ENCODE measurements at places on chromosomes 5 and 9. TPM values are rescaled to one million over a fixed set of nuclear protein-coding genes. Genes with fewer than 3 reads are reported as not detected.

GRCh38 chr9:128631636-128632035 is 25.0 kb downstream of the DYNC2I2 start:
- H3K4me3 ChIP-seq = no peak overlapping the region
- H3K4me1 ChIP-seq = peaks cover 52% of the 10 kb centered on the region
- H3K36me3 ChIP-seq = peaks cover 81% of the 10 kb centered on the region
- H3K27me3 ChIP-seq = no peaks in the 10 kb centered on the region

GRCh38 chr5:150593593-150593992 is 46.9 kb upstream of the SYNPO start:
- H3K27me3 ChIP-seq = no peaks in the 10 kb centered on the region
- no peak for DNase-seq
- no peak overlapping the region for H3K4me3 ChIP-seq
- no peaks in the 10 kb centered on the region for H3K36me3 ChIP-seq
- H3K4me1 ChIP-seq = peaks cover 62% of the 10 kb centered on the region
- H3K27ac ChIP-seq = peak overlapping the region; percentile 28

GRCh38 chr5:50856401-50857119 is 190.1 kb downstream of the PARP8 start:
- H3K36me3 ChIP-seq = no peaks in the 10 kb centered on the region
- no peaks in the 10 kb centered on the region for H3K27me3 ChIP-seq
- H3K27ac ChIP-seq = no peak overlapping the region
- no peak for DNase-seq
- H3K4me3 ChIP-seq = no peak overlapping the region
- no peaks in the 10 kb centered on the region for H3K4me1 ChIP-seq

DNA sequence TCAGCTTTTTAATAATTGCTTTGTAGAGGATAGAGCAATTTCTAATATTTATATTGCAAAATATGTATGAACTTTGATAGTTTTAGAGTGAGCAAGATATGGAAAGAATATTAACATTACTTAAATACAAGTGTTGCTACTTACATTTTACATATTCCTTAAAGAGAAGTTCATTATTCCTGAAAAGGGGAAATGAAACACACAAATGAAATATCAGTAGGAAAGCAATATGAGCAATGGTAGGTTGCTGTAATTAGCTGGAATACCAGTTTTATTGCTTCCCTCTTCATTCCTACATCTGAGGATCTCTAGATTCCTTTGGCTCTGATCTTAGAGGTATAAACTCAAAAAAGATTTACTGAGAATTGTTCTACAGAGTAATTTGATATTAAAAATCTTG is 414.1 kb downstream of the FAM170A start:
- no peak overlapping the region for H3K27ac ChIP-seq
- no peak for DNase-seq
- no peaks in the 10 kb centered on the region for H3K4me1 ChIP-seq
- no peak overlapping the region for H3K4me3 ChIP-seq

- H3K36me3 ChIP-seq = no peaks in the 10 kb centered on the region
- peaks cover 9% of the 10 kb centered on the region for H3K4me1 ChIP-seq
- no peak for DNase-seq
- H3K27ac ChIP-seq = no peak overlapping the region
- H3K4me3 ChIP-seq = no peak overlapping the region
Observed at GRCh38 chr5:10709409-10709808, 51.6 kb downstream of the DAP start.

GRCh38 chr9:87007711-87008366 is 60.5 kb upstream of the GAS1 start:
- no peaks in the 10 kb centered on the region for H3K27me3 ChIP-seq
- H3K4me3 ChIP-seq = no peak overlapping the region
- H3K36me3 ChIP-seq = no peaks in the 10 kb centered on the region
- H3K4me1 ChIP-seq = peaks cover 15% of the 10 kb centered on the region
- no peak for DNase-seq
- H3K27ac ChIP-seq = no peak overlapping the region

- no peak for DNase-seq
- no peak overlapping the region for H3K27ac ChIP-seq
- peaks cover 86% of the 10 kb centered on the region for H3K36me3 ChIP-seq
Observed at GRCh38 chr5:6603643-6604042, 29.2 kb downstream of the NSUN2 start.

DNA sequence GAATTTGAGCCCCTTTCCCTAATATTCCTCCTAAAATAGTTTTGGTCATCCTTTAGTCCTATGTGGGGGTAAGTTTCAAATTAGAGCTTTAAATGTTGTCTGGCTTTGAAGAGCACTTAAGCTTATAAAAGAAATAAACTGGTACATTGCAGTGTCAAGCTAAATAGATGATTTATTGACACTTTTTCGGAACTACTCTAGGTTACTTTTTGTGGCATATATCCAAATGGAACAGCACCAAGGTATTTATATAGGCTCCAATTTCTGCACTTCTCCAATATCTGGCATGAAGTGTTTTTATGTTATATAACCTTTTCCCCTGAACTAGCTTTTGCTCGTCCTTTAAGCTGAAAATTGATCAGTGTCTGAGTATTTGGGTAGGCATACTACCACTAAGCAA is 402.5 kb downstream of the NFIB start:
- no peaks in the 10 kb centered on the region for H3K27me3 ChIP-seq
- H3K4me1 ChIP-seq = peaks cover 6% of the 10 kb centered on the region
- no peak overlapping the region for H3K27ac ChIP-seq
- no peaks in the 10 kb centered on the region for H3K36me3 ChIP-seq
- H3K4me3 ChIP-seq = no peak overlapping the region

- no peaks in the 10 kb centered on the region for H3K4me1 ChIP-seq
- no peak overlapping the region for H3K27ac ChIP-seq
- no peak overlapping the region for H3K4me3 ChIP-seq
- no peak for DNase-seq
Observed at GRCh38 chr5:38883842-38884241, 38.0 kb downstream of the OSMR start.

GRCh38 chr9:136764301-136764891 is at the start of gene LCN15:
TSS of gene LCN15 (minus strand) at chr9:136764518. CDS start at chr9:136764488, 30 bp downstream.
- DNase-seq = no peak
- peaks cover 16% of the 10 kb centered on the region for H3K4me1 ChIP-seq
- no peak within 1 kb of the TSS for H3K27ac ChIP-seq

DNA sequence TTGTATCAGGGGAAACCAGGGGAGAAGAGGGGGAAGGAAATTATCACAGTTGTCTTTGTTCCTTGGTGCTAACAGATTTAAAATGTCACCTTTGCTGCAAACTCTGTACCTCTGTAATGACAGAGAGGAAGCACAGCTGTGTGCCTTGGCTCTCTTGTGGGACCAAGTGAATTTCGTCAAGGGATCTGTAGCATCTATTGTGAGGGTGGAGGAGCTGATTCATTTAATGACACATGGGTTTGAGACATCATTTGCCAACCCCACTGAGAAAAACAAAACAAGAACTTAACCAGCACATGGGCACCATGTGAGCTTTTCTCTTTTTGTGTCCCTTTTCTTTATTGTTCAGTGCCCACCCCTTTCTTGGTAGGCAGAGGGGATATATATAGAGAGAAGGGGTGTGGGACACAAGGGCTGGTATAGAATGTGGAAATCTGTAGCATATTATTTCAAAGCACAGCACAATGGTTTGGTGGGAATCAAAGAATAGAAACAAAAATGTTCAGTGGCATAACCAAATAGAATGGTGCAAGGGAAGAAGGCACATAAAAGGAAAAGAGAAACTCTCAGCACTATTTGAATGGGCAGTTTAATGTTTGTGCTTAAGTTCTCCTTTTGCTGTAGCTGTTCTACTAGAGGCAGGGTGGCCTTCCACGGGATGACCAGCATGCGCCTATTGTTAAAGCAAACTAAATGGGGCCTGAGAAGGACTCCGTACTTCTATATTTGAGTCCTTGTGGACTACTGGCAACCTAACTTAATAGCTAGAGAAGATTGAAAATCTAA is 63.3 kb downstream of the LIX1 start:
- no peak overlapping the region for H3K4me3 ChIP-seq
- H3K4me1 ChIP-seq = no peaks in the 10 kb centered on the region
- no peaks in the 10 kb centered on the region for H3K27me3 ChIP-seq
- DNase-seq = peak; percentile 21

Gene CDK7
- 16.1 TPM for total RNA-seq

Gene SMIM32
- not detected for total RNA-seq

Gene TLR4
- total RNA-seq = 9.7 TPM

Gene PPP2R2B
- total RNA-seq = 1.2 TPM

Gene CDKN2B
- 11.4 TPM for total RNA-seq

Gene PCDHB16
- 4.1 TPM for total RNA-seq

Data from esophagus muscularis mucosa (tissue), 4 donors.